ENCODE measurements at places on chromosomes 1 and 21.

DNA sequence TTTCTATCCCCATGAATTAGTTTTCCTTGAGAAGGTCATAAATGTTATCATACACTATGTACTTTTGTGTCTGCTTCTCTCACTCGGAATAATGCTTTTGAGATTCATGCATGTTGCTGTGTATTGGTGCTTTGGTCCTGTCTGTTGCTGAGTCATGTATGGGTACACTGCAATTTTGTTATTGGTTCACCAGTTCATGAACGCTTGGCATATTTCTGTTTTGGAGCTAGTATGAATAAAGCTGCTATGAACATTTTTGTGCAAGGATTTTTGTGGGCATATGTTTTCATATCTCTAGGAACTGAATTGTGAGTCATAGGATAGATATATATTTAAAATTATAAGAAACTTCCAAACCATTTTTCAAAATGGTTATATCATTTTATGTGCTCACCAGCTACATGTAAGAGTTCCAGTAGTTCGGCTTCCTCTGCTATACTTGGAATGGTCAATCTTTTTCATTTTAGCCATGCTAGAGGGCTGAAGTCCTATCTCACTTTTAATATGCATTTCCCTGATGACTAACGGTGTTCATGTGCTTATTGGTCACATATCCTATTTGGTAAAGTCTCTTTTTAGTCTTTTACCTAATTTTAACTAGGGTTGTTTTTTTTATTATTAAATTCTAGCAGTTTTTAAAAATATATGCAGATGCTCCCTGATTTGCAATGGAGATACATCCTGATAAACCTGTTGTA lies 38.2 kb downstream of the ETS2 start:
- DNase-seq = peak; percentile 34

GRCh38 chr1:238340989-238341388 lies 450.3 kb upstream of the ZP4 start:
- no peak for DNase-seq

DNA sequence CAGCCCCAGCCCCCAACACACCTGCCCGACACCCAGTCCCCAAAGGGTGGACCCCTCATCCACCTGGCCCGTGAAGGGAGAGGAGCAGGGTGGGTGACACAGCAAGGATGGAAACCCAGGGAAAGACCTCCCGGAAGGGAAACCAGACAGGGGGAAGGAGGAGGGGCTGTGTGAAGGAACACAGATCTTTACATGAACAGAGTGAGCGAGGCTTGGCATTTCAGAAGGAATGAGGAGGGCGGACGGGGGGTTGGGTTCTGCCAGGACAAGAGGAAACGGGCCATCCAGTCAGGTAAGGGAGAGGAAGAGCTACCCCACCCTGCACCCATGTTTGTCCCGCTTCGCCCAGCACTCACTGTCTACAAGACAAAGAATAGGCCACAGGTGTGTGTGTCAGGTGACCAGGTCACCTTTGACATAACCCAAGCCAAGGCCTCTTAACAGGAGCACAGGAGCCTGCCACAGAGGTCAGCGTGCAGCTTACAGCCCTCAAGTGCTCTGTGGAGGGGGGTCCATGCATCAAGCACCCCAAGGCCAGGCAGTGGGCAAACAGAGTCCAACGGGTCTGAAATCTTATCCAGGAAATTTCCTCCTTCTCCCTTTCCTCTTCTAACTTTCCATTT lies 18.0 kb upstream of the PRDM15 start:
- DNase-seq = no peak

DNA sequence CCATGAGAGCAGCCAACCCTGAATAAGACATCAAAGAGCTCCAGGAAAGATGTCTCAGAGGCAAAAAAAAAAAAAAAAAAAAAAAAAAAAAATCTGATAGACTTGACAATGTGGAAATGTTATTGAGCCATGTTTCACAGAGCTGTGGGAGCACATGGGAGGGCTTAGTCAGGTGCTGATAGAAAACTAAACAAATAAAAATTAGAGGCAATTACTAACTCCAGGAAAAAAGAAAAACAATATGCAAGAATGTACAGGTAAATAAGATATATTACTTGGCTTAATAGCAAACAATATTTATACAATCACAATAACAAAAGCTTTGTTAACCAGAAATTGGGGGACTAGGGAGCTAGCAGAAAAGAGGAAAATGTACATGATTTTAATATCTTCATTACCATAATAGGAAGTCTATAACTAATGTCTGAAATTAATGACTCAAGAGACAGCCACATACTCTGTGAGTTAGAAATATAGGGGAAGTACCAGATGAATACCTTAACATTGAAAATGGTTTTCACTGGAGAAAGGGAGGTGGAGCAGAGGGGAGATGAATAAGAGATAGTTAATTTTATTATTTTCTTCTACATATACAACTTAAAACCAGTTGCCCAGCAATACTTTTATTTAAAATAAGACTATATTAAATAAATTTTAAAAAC lies 16.9 kb upstream of the RGS16 start:
- DNase-seq = no peak

DNA sequence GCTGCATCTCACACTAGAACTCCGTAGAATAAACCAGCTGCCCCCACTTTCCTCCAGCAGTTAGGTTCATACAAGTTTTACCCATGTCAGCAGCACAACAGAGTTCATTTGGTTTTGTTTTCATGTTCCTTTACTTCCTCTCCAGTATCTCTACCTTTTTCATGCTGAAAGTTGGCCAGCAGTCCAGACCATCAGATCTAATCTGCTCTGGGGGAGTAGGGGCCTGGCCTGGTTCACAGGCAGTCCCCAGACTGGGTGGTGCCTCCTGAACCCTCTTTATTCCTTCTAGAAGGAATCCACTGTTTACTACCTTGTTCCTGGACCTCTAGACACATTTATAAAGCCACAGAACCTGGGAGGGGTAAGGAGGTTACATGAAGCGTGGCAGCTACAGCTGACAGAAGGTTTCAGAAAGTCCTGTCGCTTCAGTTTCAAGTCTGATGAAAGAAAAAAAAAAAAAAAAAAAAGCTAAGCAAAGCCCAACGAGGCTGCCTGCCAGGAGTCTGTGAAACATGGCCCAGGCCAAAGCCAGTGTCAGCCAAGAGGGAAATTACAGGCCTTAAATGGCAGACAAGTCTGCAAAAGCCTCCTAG lies 184.6 kb upstream of the JUN start:
- no peak for DNase-seq

DNA sequence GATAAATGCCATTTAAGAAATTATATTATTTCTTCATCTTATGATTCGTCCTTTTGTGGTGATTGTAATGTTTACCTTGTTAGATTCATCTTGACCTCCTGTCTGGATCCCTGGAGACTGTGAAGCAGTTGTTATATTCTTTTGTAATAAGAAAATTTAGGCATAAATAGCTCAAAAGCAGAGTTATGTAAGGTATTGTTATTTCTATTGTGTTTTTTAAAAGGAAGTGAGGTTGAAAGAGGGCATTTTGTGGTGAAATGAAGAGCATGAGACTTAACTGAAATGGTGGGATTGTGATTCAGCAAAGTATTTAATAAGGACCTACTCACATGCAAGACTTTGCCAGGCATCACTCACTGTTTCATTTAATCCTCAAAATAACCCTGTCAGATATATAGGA lies 104.0 kb downstream of the PDE4B start:
- no peak for DNase-seq

DNA sequence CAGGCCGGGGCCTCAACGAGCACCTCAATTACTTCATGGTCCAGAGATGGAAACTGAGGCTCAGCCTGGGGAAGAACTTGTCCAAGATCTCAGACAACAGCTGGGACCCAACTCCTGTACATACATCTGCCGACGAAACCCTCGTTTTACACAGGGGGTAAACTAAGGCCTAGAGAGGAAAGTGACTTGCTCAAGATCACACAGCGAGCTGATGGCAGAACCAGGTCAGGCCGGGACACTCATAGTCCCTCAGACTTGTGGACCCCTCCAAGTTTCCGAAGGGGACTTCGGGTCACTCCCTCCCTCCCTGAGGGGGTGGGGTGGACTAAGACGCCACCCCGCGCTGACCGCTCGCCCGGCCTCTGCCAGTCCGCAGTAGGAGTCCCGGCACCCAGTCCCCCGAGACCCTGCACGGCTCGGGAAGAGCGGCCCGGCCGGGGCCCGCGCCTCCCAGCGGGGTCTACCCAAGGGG lies 430 bp downstream of the WASF2 start:
- peak; percentile 50 for DNase-seq

DNA sequence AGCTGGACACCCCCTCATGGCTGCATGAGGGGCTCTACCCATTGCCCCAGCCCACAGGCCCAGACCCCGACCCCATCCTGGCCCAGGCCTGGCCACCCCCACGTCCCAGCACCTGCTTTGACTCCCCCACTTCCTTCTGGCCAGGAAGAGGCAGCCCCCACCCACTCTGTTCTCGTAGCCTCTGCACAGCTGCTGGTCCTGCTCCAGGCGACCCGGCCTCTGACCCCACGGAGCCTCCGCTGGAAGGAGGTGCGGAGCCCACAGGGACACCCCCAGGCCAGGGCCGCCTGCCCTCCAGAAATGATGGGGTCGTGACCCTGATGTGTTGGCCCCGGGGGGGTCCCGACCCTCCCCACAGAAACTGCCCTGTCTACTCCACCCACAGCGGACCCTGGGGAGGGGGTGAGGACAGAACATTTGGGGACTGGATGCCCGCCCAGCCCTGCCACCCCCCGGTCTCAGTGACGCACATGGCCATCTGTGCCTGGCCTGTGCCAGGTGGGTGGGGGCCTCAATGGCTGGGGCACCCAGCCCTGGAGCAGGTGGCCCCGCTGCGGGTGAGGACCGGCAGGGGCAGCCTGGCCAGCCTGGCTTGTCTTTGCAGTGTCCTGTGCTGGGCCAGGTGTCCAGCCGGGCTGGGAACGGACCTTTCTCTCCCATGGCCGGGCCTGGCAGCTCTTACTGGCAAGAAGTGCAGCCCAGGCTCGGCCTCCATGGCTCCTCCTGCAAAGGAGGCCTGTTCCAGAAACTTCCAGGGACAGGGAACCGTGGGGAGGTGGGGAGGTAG lies 78.6 kb downstream of the MORN1 start:
- no peak for DNase-seq

GRCh38 chr1:79982211-79982610 lies 975.7 kb upstream of the ADGRL4 start:
- DNase-seq = no peak

DNA sequence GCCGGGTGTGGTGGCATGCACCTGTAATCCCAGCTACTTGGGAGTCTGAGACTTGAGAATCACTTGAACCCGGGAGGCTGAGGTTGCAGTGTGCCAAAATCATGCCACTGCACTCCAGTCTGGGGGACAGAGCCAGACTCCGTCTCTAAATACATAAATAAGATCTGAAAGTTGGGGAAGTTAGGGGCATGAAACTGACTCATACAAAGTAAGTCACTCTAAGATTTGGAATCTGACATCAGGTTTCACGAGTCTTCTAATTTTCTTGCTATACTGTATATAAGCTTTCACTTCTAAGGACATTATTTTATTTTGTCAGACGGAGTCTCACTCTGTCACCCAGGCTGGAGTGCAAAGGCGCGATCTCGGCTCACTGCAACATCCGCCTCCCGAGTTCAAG lies 30.1 kb downstream of the RNF19B start:
- peak; percentile 78 for DNase-seq

DNA sequence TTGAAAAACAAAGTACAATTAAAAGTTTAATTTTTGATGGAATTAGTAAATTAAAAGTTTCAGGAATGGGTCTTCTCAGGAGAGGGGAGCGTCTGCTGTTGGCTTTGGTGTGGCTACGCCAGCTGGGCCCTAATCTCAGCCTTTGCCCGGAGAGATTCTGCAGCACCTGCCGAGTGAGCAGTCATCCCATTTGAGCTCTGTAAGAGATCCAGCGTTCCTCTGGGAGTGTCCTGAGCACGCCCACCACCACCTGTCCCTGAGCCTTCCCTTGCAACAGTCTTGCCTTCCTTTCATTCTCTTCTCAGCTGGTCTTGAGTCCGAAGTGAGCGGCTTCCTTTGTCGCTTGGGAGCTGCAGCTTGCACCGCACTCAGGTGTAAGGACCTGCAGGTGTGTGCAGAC lies 263.1 kb downstream of the CAMTA1 start:
- DNase-seq = no peak

DNA sequence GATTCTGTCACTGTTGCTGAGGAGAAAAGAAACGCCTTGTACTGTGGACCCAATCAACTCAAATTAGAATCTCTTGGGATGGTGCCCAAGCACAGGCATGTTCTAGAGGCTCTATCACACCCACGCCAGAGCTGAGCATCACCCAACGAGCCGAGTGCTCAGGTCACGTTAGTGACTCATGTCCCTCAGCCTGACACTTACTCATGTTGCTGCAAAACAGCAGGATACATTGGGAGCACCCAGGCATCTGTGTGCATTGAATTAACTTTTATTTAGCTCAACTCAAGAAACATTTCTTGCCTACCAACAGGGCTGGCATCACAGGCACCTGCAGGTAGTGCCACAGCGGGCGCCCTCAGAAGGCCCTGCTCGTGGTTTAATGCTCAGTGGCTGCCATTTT lies 149.8 kb downstream of the ETS2 start:
- DNase-seq = peak; percentile 64

- DNase-seq = no peak
These were observed 555 bp downstream of the PRPF38A start for GRCh38 chr1:52404975-52405338.

DNA sequence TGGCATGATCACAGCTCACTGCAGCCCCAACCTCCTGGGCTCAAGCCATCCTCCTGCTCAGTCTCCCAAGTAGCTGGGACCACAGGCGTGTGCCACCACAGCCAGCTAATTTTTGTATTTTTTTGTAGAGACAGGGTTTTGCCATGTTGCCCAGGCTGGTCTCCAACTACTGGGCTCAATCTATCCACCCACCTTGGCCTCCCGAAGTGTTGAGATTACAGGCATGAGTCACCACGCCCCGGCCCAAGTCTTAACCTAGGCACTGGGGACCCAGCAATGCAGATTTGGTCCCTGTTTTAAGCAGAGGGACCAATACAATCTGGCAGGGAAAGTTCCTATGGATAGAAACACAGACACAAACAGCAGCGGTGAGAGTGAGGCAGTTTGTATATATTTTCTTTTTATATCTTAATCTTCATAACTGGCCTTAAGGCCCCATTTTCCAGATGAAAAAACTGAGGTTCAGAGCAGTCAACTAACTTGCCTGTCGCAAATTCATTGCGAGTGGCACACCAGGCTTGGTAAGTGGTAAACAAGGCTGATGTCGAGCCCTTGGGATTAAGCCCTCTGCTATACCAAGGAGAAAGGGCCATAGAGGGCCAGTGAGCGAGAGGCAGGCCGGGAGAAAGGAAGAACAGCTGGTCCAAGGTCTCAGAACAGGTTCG lies 77.8 kb upstream of the TINAGL1 start:
- DNase-seq = no peak

- DNase-seq = peak; percentile 72
These were observed 22.9 kb downstream of the TSHB start for GRCh38 chr1:115052454-115053083.

DNA sequence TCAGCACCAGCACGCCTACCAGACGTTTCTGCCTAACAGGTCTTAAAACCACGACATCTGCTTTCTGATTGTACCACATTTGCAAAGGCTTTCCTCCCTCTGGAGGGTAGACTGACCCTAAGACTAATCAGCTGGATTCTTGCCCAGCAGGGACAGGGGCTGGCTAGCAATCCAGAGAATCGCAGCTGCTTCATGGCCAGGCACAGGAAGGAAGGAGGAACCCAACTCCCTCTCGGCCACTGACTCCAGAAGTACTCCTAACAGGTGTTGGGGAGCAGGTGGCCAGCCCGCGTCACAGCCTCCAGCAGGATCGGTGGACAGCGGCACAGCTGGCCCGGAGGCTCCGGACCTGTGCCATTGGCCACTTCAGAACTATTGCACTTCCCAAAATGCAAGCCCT lies 180.8 kb downstream of the NPHP4 start:
- no peak for DNase-seq

Measured in suppressor macrophage treated with lipopolysaccharide for 1 hour (primary cell).